ENCODE measurements at places on chromosomes 2 and 18.

DNA sequence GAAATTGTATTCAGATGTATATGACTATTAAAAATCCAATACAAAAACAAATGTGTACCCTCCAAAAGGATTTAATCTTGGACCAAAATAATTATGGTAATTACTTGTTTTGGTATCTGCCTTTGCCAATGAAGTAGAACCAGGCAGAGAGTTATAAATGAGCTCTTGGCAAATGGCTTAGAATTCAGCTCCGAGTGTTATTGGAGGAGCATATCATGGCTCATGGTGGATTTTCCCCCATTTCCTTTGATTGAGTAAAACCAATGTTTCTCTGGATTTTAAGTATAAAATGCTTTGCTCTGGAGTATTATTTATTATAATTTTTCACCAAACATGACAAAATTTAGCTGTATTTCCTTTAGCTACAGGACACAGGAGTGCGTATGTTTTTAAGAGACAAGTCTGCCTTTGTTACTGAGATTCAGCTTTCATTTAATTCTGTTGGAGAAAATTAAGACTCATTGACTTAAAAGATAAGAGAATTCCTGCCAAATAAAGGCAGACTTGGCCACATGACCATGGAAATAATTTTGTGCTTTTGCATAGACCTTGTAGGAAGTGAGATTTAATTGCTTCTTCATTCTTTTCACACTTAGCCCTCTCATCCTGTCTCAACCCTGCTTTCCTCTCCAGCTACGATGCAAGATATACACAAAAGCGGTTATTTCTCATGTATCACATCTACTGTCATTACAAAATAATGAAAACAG lies 281.0 kb upstream of the SOX11 start:
- no peak for DNase-seq

- DNase-seq, result no peak
Measured at GRCh38 chr18:42958353-42958752, 157.1 kb downstream of the RIT2 start.

DNA sequence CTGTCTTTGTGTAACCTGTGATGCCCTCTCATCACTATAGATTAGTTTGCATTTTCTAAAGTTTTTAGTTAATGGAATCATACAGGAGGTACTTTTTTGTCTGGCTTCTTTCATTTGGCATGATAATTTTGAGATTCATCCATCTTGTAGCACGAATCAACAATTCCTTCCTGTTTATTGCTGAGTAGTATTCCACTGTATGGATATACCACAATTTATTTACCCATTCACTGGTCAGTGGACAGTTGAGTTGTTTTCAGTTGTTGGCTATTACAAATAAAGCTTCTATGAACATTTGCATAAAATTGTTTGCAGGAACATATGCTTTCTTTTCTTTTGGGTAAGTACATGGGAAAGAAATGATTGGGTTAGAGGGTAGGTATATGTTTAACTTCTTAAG lies 40.1 kb upstream of the ZNF396 start:
- DNase-seq, result no peak

DNA sequence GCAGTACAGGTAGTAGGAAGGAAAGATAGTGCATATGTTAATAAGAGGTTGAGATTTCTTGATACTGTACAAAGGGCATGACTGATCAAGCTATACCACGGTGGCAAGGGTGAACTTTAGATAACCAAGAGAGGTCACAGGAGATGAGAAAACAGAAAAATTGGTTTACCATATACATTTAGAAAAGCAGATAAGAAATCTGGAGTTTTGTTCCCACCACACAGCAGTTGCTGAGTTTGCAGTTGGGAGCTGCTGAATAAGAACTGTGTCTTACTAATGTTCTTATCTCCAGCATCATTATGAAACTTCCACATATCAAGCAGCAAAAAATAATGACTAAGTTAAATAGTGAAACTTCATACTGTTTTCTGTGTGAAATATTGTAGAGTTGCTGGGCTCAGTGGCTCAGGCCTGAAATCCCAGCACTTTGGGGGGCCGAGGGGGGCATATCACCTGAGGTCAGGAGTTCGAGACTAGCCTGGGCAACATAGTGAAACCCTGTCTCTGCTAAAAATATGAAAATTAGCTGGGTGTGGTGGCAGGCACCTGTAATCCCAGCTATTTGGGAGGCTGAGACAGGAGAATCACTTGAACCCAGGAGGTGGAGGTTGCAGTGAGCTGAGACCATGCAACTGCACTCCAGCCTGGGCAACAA lies 12.0 kb upstream of the IMPACT start:
- DNase-seq, result peak; percentile 49

GRCh38 chr2:225182126-225182525 lies 139.9 kb upstream of the DOCK10 start:
- no peak for DNase-seq

DNA sequence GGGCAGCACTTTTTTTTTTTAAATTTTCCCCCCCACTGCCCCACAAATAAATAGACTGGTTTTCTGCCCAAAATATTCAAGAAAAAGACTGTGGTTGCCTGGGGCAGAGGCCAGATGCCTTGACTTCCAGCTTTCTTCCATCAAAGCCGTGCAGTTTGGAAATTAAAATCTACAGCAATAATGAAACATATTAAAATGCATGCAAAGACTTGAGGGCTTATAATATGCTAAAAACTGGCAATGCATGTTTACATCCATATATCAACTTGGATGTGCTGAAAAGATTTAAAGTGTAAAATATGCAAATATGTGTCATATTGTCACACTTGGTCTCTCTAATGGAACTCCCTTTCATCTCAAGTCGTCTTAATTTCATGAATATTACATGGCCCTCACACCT lies 2036.2 kb upstream of the PIK3C3 start:
- DNase-seq, result no peak

DNA sequence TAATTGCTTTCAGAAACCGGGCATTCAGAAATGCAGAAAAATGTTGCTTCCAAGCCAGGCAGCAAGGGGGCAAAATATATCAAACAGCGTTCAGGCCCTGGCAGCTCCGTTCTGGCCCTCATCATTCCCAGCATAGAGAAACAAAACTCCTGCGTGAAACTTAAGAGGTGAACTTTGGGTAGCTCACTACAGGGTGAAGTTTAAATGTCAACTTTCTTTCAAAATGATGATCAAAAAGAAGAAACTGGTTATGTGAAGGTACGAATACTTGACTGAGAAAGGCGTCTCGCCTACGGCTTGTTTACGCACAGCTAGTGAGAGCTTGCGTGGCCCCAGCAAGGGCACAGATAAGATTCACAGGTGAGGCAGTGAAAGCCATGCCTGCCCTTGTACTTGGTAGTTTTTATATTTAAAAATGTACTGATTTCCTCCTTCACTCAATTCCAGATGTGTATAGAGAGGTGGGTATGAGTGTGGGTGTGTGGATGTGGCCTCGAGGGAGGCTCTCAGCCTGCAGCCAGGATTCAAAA lies 127.5 kb downstream of the NFATC1 start:
- DNase-seq, result peak; percentile 81

- DNase-seq, result no peak
Measured at GRCh38 chr2:186559370-186559769, 30.5 kb upstream of the ITGAV start.

DNA sequence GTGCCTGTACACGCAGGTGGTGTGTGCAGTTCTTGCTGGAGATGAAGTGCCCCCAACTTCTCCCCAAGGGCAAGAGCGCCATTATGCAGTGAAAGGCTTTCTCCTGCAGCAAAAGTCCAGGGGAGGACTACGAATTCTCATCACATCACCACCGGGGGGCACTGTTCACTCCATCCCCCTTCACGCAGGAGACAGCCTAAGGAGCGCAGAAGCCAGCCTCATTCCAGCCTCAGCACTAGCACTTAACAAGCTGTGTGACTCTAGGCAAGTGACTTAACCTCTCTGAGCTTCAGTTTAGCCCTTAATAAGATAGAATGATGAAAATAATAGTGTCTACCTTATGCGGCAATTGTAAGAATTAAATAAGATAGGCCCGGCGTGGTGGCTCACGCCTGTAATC lies 32.3 kb downstream of the DNMT3A start:
- DNase-seq, result peak; percentile 77

GRCh38 chr18:73099759-73100158 lies 232.0 kb upstream of the NETO1 start:
- DNase-seq, result no peak

DNA sequence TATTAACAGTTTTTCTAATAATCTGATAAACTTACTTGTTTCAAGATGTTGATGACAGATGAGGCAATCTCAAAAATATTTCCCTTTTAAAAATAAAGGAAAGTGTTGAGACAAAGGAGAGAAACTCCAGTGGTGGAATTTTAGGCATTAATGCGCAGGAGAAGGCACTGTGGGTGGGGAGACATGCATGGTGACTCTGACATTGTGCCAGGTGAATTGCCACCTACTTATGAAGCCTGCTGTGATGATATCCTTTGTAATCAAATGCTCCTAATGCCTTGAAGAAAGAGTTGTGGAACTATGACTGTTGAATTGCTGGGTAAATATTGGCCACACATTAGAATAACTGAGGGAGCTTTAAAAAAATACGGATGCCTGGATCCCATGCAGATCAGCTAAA lies 101.4 kb downstream of the PLA2R1 start:
- DNase-seq, result no peak

DNA sequence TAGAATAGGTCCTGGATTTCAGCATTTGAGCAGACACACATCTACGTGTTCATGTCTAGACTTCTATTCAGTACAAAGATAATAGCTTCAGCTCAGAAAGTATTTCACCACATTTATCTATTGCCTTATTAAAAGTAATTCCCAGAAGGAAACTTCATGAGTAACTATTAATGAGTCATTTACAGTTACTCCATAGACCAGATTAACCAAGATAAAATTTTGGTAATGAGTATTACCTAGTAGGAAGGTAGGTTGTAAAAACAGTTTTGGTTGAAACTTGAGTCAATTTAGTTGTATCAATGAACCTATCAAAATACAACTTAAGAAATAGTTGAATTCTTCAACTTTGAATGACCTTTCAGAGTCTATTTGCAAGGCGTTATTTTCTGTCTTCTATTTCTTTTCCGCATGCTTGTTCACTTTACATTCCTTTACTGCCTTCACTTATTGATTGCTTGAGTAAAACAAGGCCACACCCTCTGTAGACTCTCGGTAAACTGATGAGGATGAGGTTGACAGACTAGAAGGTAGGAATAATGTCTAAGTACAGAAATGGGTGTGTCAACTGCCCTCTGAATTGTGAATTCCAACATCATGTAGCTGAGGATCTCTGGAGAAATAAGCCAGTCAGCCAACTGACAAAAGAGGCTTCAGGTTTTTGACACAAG lies 1165.6 kb upstream of the ZEB2 start:
- DNase-seq, result no peak

DNA sequence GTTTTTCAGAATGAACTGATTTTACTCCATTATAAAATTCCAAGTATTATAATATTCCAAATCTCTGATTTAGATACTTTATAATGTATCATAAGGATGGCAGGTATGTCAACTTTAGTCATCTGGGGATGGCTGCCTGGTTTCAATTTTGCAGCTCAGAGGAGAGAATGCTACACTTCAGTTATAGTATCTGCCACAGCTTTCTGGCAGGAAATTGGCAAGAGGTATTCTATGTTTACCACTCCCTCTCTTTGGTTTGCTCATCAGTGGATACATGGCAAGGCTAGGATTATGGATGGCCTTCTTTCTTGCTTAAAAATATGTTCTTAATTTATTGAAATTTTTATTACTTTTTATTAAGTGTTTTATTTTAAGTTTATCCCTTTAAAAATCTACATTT lies 67.0 kb upstream of the TNFRSF11A start:
- DNase-seq, result no peak

DNA sequence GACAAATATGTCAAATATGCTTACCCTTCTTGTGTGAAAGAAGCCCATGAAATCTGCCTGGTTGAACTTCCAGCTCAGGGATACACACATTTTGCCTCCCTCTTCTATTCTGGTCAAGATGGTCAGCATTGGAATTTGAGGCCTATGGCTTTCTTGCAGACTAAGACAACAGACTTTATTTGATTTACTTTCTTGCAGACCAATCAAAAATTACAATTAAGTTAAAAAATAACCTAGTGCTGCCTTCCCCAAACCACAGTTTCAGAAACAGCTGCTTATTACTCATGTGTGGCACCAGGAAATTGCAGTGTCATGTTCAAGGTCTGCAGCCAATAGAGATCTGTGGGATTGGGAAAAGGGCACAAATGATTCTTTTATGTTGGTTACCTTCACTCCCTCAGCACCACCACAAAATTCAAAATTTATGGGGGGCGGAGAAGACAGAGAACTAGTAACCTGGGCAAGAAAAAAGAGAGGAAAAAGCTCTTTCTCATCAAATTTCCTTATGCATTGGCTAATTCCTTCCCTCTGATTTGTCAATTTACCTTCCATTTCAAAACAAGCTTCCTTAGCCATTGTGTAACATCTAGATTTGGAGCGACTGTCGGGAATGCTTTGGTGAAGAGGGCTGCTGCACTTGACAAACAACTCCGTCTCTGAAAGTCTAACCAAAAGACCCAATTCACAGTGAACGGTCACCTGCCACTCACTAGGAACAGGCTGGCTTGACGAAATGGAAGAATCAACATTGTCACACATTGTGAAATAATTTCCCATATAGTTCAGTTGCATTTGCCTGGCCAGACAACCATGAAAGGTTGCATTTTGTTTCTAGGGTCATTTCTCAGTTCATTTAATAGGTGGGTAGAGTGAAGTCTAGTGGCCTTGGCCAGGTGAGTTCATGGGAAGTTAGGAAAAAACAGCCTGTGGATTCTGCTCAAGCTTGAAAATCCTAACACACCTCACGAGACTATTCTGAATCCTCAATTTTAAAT lies 100.4 kb upstream of the FZD5 start:
- no peak for DNase-seq

Measured in stimulated activated CD4-positive, alpha-beta T cell treated with anti-CD3 and anti-CD28 coated beads, Interleukin-4, amount 100 ng/mL, for 24 hours (primary cell).